IMR-90 (cell line): ENCODE measurements at places on chromosomes 7 and 10. TPM values are rescaled to one million over a fixed set of nuclear protein-coding genes. Genes with fewer than 3 reads are reported as not detected.

DNA sequence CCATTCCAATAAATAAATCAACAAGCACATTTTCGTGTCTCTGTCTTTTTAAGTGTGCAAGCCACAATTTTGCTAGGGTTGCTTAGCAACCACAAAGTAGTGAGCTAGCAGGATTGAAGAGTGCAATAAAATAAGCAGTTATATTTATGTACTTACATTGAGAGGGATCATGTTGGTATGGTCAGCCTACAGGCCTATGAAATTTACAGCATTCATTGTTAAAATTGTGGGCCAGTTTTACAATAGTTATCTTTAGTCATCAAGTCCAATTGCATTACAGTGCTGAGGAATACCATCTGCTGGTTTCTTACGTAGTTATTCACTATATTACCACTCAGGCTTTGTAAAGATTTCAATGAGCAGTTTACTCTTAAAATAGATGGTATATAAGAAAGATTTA lies 192.5 kb upstream of the POT1 start:
- H3K27ac ChIP-seq = no peak overlapping the region
- H3K27me3 ChIP-seq = no peaks in the 10 kb centered on the region
- no peaks in the 10 kb centered on the region for H3K36me3 ChIP-seq
- DNase-seq = no peak

DNA sequence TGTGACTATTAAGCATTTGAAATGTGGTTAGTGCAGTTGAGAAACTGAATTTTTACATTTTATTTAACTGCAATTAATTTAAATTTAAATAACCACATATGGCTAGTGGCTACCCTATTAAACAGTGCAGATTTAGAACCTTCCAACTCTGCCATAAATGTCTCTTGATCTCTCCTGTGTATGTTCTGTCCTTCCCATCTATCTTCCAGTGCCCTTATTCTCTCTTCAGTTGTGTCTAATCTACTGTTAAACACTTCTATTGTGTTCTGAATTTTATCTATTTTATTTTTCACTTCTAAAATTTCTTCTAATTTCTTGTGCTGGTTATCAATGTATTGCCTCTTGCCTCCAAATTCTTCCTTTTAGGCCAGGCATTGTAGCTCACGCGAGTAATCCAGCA lies 105.0 kb downstream of the CUL2 start:
- H3K4me3 ChIP-seq = no peak overlapping the region
- no peaks in the 10 kb centered on the region for H3K4me1 ChIP-seq
- H3K27me3 ChIP-seq = peaks cover 5% of the 10 kb centered on the region; the same call in 1 of the 2 replicates
- H3K27ac ChIP-seq = no peak overlapping the region

DNA sequence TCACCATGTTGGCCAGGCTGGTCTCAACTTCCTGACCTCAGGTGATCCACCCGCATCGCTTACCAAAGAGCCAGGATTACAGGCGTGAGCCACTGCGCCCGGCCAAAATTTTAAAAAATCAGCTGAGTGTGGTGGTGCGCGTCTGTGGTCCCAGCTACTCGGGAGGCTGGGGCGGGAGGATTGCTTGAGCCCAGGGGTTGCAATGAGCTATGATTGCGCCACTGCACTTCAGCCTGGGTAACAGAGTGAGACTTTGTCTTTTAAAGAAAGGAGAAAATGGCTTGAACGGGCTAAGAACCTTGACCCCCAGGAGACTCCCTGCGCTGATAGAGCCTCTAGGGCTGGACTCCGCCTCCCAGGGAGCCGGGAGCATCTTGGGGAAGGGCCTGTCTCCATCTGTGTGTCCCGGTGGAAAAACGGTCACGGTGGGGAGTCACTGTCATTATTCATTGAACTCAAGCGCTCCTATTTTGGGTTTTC lies 760 bp upstream of the KCTD7 start:
- peaks cover 6% of the 10 kb centered on the region for H3K4me1 ChIP-seq
- no peaks in the 10 kb centered on the region for H3K36me3 ChIP-seq
- H3K27ac ChIP-seq = peak overlapping the region; percentile 95
- H3K4me3 ChIP-seq = peak overlapping the region; percentile 66

DNA sequence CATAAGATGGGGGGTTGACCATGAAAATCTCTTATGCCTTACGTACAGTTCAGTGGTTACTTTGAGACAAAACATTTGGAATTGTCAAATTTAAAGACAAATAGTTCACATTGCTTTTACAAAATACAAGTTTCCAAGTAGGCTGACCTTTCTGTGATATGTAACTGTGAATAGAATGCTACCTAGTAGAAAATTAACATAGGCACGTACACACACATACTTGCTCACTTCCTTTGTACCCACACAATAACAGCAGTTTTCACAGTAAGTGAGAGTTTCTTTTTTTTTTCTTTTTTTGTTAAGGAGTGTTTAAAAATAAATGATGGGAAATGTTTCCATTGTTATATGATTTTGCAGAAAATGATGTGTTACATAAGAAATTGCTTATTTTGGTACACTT lies 53.3 kb upstream of the SP8 start:
- no peaks in the 10 kb centered on the region for H3K4me1 ChIP-seq
- DNase-seq = no peak
- H3K27ac ChIP-seq = no peak overlapping the region
- no peak overlapping the region for H3K4me3 ChIP-seq

- H3K27me3 ChIP-seq = no peaks in the 10 kb centered on the region; the same call in 1 of the 2 replicates
- H3K27ac ChIP-seq = no peak overlapping the region
- no peaks in the 10 kb centered on the region for H3K4me1 ChIP-seq
- DNase-seq = no peak
Measured at GRCh38 chr7:4871930-4872675, 10.3 kb upstream of the PAPOLB start.

DNA sequence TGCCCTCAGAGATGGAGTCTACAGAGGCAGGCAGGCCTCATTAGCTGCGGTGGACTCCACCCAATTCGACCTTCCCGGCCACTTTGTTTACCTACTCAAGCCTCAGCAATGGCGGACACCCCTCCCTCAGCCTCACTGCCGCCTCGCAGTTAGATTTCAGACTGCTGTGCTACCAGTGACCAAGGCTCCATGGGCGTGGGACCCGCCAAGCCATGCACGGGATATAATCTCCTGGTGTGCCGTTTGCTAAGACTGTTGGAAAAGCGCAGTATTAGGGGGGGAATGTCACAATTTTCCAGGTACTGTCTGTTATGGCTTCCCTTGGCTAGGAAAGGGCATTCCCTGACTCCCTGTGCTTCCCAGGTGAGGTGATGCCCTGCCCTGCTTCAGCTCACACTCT lies 252.3 kb downstream of the ARL4A start:
- no peak overlapping the region for H3K4me3 ChIP-seq
- H3K27me3 ChIP-seq = no peaks in the 10 kb centered on the region
- no peaks in the 10 kb centered on the region for H3K36me3 ChIP-seq
- no peak overlapping the region for H3K27ac ChIP-seq
- no peaks in the 10 kb centered on the region for H3K4me1 ChIP-seq

GRCh38 chr10:129754211-129755050 lies 209.6 kb downstream of the EBF3 start:
- no peak for DNase-seq
- no peak overlapping the region for H3K4me3 ChIP-seq
- no peaks in the 10 kb centered on the region for H3K27me3 ChIP-seq
- H3K36me3 ChIP-seq = peaks cover under 1% of the 10 kb centered on the region; the same call in 1 of the 2 replicates

GRCh38 chr10:5355594-5356301 lies 9.0 kb upstream of the UCN3 start:
- no peak overlapping the region for H3K4me3 ChIP-seq
- no peak overlapping the region for H3K27ac ChIP-seq
- H3K4me1 ChIP-seq = no peaks in the 10 kb centered on the region
- H3K27me3 ChIP-seq = peaks cover 6% of the 10 kb centered on the region
- H3K36me3 ChIP-seq = no peaks in the 10 kb centered on the region
- DNase-seq = no peak

- no peaks in the 10 kb centered on the region for H3K36me3 ChIP-seq
- H3K4me1 ChIP-seq = no peaks in the 10 kb centered on the region
- no peak overlapping the region for H3K4me3 ChIP-seq
- H3K27me3 ChIP-seq = no peaks in the 10 kb centered on the region
Measured at GRCh38 chr10:11232222-11232961, 214.7 kb downstream of the CELF2 start.

GRCh38 chr7:47538846-47539311 lies 43.0 kb downstream of the TNS3 start:
- no peak overlapping the region for H3K4me3 ChIP-seq
- no peaks in the 10 kb centered on the region for H3K27me3 ChIP-seq
- peaks cover 46% of the 10 kb centered on the region for H3K4me1 ChIP-seq
- no peak overlapping the region for H3K27ac ChIP-seq
- peaks cover 5% of the 10 kb centered on the region; the same call in 1 of the 2 replicates for H3K36me3 ChIP-seq

DNA sequence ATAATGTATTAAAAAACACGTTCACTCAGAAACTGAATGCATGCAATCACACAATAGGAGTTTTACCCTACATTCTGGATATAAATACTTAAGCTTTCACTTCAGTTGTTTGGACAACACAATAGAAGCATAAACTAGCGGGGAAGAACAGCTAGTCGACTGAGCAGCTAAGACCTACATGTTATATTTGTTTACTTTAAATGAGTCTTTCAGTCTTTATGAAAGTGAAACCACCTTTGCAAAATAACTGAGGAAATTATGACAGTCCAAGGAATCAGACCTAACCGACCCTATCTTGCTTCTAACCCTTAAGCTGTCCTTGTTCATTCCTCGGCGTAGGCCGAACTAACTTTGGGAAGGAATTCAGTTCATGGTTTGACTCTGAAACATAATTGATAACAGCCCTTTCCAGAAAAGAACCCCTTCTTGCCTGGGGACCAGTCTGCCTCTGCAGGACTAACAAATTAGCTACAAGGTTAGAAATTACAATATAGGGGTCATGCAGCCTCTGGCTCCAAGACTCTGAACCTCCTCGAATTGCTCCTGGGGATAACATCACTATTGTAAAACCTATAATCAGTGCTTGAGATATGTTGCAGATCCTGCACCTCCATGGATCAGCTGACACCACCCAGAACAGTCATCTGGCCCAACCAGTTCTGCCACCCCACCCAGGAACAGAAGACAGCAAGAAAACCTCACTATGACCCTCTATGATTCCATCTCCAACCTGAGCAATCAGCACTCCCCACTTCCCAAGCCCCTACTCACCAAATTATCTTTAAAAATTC lies 185.1 kb upstream of the KLF6 start:
- H3K27ac ChIP-seq = no peak overlapping the region
- no peaks in the 10 kb centered on the region for H3K27me3 ChIP-seq
- H3K36me3 ChIP-seq = no peaks in the 10 kb centered on the region

DNA sequence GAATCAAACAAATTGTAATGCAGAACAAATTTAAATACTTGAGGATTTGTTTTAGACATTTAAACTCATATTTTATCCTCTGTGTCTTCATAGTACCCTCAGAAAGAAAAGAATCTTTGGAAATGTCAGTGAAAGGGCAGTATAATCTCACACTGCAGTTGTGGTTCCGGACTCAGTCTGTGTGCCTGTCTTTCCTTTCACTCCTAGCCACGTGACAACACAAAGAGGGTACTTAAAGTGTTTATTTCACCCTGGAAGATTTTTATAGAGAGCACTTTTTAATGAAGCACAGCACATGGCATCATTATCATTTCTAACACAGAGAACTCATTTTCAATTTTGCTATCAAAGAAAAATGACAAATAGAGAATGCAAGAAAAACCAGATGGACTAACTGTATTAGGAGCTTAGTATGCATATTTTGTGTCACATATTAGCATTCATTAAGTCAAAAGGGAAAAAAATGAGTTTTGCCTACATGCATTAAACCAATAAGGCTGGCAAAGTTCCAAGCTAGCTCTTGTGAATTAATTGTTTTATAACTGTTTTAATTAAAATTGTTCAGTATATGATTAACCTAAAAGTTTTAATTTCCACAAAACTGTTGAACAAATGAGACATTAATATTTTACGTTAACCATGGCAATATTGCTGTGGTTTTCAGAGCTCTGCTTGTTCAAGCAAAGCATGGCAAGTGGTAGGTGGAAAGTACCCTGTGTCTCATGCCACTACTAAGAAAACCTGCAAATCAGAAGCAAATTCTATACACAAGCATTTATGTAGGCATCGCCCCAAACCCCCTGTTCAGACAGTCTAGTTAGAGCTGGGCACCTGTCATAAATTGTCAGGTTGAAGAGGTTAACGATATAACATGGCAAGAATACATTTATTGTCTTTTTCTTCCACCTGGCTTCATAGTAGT lies 65.9 kb downstream of the AUTS2 start:
- H3K36me3 ChIP-seq = no peaks in the 10 kb centered on the region
- DNase-seq = no peak
- no peaks in the 10 kb centered on the region for H3K27me3 ChIP-seq
- H3K4me1 ChIP-seq = no peaks in the 10 kb centered on the region
- H3K4me3 ChIP-seq = no peak overlapping the region

GRCh38 chr7:66847879-66848790 lies 72.9 kb upstream of the TMEM248 start:
- no peak overlapping the region for H3K4me3 ChIP-seq
- H3K27me3 ChIP-seq = no peaks in the 10 kb centered on the region
- peaks cover 3% of the 10 kb centered on the region; the same call in 1 of the 2 replicates for H3K4me1 ChIP-seq
- DNase-seq = peak; percentile 91
- no peaks in the 10 kb centered on the region for H3K36me3 ChIP-seq

DNA sequence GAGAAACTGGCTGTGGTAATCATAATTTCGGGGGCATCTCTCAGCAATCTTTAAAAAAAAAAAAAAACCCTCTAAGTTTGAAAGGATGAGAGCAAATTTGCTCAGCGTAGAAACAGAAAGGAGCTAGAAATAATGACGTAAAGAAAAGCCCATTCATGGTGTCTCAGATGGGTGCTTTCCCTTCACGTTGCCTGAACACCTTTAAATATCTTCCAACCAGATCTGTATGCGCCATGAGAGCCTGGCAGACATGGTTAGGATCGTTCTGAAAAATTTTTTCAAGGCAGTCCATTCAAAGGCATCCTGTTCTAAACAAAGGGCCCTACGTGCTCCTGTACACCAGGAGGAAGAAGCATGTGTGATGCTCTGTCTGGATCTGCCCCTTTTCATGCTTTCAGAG lies 141.2 kb upstream of the C1QL3 start:
- no peak overlapping the region for H3K4me3 ChIP-seq
- H3K36me3 ChIP-seq = no peaks in the 10 kb centered on the region
- DNase-seq = no peak
- no peaks in the 10 kb centered on the region for H3K4me1 ChIP-seq

DNA sequence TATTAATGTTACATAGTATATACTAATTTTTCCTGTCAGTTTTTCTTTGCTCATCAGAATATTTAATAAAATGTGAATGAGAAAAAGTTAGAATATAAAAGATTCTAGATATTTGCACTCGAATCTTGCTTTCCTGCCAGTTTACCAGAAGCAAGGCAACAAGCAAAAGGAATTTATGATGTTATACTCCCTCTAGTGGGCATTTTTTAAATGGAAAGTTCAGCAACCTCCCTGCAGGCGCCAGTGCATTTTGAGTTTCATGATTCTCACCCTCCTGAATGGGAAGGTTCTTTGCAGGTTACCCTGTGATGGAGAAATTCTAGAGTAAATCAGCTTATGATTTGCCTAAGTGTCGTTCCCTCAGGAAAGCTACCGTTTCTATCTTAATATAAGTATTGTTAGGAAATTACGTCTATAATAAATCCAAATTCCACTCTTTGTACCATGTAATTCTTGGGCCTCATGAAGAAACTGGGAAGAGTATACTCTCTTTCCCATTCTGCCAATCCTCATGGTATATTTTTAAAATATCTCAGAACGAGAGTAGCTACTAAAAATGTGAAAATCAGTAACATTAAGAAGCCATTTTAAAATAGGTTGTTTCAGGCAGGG lies 350.0 kb downstream of the CRPPA start:
- H3K27me3 ChIP-seq = no peaks in the 10 kb centered on the region
- H3K27ac ChIP-seq = no peak overlapping the region
- H3K4me3 ChIP-seq = no peak overlapping the region
- peaks cover 4% of the 10 kb centered on the region for H3K4me1 ChIP-seq

- DNase-seq = peak; percentile 73
- H3K36me3 ChIP-seq = no peaks in the 10 kb centered on the region
- peaks cover 25% of the 10 kb centered on the region for H3K27me3 ChIP-seq
Measured at GRCh38 chr10:77643795-77644468, 6.3 kb upstream of the KCNMA1 start.

KEL gene
- total RNA-seq = not detected in 2 replicates

FXYD4 gene
- not detected in 2 replicates for total RNA-seq

PBLD gene
- 5.0 and 5.7 TPM in 2 replicates for total RNA-seq

PIP gene
- not detected in 2 replicates for total RNA-seq

SPDYE3 gene
- total RNA-seq = not detected in 2 replicates
